Cardiac septum (tissue), 1 donor: ENCODE measurements at places on chromosomes 1 and 21. TPM values are rescaled to one million over a fixed set of nuclear protein-coding genes. Genes with fewer than 3 reads are reported as not detected.

NUAK2 gene
- total RNA-seq, result 0.75 TPM

OSCP1 gene
- total RNA-seq, result 3.4 TPM

IL10 gene
- total RNA-seq, result 0.43 TPM

GIPC2 gene
- 4.0 TPM for total RNA-seq

TRPM2 gene
- 1.2 TPM for total RNA-seq

ANKRD45 gene
- total RNA-seq, result 0.32 TPM

MXRA8 gene
- total RNA-seq, result 30.5 TPM

GBP4 gene
- 6.4 TPM for total RNA-seq

GUCA2A gene
- total RNA-seq, result not detected

ADAMTS5 gene
- 4.0 TPM for total RNA-seq

HNRNPR gene
- 67.3 TPM for total RNA-seq

GPR3 gene
- total RNA-seq, result 2.3 TPM

C1QB gene
- 34.3 TPM for total RNA-seq

DNASE2B gene
- not detected for total RNA-seq

IRF6 gene
- 34.0 TPM for total RNA-seq

NEGR1 gene
- total RNA-seq, result 5.2 TPM

SLC9C2 gene
- 0.13 TPM for total RNA-seq

CHIA gene
- not detected for total RNA-seq

C1orf52 gene
- total RNA-seq, result 17.4 TPM

C1orf210 gene
- not detected for total RNA-seq

XKR8 gene
- total RNA-seq, result 3.0 TPM

HEATR1 gene
- 12.6 TPM for total RNA-seq

TSPAN2 gene
- total RNA-seq, result 3.3 TPM

SHISAL2A gene
- not detected for total RNA-seq

PDPN gene
- 14.9 TPM for total RNA-seq

CD1D gene
- 1.2 TPM for total RNA-seq

CELA3B gene
- not detected for total RNA-seq

THEM5 gene
- not detected for total RNA-seq

INSRR gene
- total RNA-seq, result 0.24 TPM

CFAP107 gene
- total RNA-seq, result not detected

IGSF9 gene
- total RNA-seq, result not detected

NID1 gene
- 42.1 TPM for total RNA-seq

NENF gene
- 116 TPM for total RNA-seq

SPRR1A gene
- total RNA-seq, result not detected

SLC1A7 gene
- 0.43 TPM for total RNA-seq

RHD gene
- total RNA-seq, result not detected

CD1E gene
- not detected for total RNA-seq

FAM167B gene
- total RNA-seq, result 5.4 TPM

S1PR1 gene
- 57.9 TPM for total RNA-seq

TMEM35B gene
- total RNA-seq, result 8.5 TPM

SYCP1 gene
- total RNA-seq, result not detected

FCGR1A gene
- total RNA-seq, result 8.1 TPM

HAPLN2 gene
- 0.43 TPM for total RNA-seq

COL11A1 gene
- total RNA-seq, result 0.13 TPM

ZSWIM5 gene
- total RNA-seq, result 1.5 TPM

GPR25 gene
- not detected for total RNA-seq

TTC13 gene
- 8.2 TPM for total RNA-seq

SPRR2B gene
- not detected for total RNA-seq

OR2M3 gene
- not detected for total RNA-seq

DCAF6 gene
- 167 TPM for total RNA-seq

C1orf87 gene
- not detected for total RNA-seq

PEAR1 gene
- 5.6 TPM for total RNA-seq

PALMD gene
- 67.0 TPM for total RNA-seq
